ENCODE measurements at places on chromosomes 2 and 18.

- no peak for DNase-seq
Measured at GRCh38 chr2:62340994-62341484, 145.1 kb downstream of the B3GNT2 start.

DNA sequence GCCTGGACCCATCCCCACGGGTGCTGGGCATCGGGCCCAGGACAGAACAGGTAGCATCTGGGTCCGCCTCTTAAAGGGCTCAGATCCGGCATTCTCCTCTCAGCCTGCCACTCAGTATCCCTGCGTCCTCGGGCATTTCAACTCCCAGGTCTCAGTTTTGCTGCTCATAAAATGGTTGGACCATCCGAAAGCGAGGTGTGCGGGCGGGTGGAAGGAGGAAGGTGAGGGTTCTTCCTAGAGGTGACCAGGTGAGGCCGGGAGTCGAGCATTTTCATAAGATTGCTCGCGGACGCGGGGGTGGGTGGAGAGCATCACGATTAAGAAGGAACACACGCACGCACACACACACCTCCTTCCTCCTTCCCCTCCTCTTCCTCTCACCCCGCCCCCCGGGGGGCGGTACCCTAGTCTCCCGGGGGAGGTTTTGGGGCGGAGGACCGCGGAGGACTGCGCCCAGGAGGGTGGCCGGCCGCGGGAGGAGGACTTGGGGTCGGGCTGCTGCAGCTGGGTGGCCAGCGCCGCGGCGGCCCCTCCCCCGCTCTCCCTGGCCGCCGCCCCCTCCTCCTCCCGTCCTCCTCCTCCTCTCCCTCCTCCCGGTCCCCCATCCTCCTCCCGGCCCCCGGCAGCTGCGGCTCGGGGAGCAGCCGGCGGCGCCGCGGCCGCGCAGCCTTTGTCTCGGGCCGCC, 97.9 kb upstream of the GPR45 start:
- no peak for DNase-seq

GRCh38 chr2:56465491-56465890, 281.7 kb downstream of the CCDC85A start:
- DNase-seq, result no peak

DNA sequence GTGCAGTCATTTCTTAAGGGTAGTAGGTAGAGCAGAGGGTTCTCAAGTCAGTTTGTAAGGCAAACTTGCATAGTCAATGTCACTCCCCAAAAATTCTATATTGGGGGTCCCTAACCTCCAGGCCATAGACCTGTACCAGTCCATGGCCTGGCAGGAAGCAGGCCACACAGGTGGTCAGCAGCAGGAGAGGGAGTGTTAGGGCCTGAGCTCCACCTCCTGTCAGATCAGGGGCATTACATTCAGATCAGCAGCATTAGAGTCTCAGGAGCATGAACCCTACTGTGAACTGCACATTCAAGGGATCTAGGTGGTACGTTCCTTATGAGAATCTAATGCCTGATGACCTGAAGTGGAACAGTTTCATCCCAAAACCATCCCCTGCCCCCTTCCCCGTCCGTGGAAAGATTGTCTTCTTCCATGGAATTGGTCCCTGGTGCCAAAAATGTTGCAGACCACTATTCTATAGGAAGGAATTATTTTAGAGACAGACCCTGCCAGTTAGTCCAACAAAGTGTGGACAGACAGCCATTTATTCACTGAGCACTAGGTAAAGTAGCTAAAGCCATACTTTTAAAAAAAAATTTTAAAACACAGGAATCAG, 6.7 kb downstream of the COA5 start:
- no peak for DNase-seq

- no peak for DNase-seq
Measured at GRCh38 chr18:47323158-47323557, 71.7 kb upstream of the SKOR2 start.

- DNase-seq, result no peak
Measured at GRCh38 chr18:59957957-59958356, 58.2 kb downstream of the PMAIP1 start.

DNA sequence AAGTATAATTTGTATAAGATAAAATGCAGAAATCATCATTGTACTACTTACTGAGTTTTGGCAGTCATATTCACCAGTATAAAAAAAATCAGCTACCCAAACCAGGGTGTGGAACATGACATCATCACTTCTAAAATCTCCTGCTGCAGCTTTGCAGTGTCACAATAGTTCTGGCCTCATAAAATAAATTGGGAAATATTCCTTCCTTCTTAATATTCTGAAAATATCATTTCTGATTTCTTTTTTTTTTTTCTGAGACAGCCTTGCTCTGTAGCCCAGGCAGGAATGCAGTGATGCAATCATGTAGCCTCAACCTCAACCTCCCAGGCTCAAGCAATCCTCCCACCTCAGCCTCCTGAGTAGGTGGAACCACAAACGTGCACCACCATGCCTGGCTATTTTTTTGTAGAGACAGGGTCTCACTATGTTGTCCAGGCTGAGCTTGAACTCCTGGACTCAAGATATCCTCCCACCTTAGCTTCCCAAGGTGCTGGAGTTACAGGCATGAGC, 101.4 kb downstream of the TMEM18 start:
- DNase-seq, result no peak

- DNase-seq, result no peak
Measured at GRCh38 chr2:218839430-218839829, 7.8 kb upstream of the PRKAG3 start.

GRCh38 chr2:201465524-201465971, 14.0 kb downstream of the STRADB start:
- DNase-seq, result no peak

DNA sequence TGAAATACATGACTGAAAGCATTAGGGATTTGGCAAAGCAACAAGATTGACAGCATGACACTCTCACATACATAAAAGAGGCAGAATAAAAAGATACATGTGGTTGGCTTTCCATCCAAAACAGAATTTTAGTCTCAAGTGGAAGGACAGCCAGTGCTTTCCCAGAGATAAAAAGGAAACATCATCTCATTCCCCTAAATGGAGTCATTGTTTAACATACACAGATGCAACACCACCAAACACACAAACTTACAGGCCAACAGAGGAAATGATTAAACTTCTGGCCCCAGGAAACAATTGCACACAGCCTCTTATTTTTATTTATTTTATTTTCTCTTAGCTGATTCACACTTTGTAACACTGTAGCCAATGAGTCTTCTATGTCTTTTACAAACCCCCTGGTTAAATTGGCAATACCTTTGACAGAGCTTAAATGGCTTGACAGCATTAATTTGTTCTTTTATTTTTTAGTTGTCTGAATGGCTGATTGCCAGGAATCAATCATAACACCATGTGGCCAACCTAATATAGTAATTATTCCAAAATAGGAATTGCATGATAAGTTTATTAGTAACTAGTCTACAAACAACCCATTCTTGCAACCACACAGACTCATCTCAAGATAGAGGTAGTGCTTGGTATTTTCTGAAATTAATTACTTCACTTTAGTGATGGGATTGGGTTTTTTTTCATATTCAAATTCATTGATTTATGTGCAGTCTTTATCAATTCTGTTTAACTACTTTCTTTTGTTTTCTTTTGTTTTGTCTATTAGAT, 190.5 kb downstream of the RND3 start:
- DNase-seq, result no peak

GRCh38 chr2:21067859-21068537, 24.1 kb upstream of the APOB start:
- DNase-seq, result no peak

DNA sequence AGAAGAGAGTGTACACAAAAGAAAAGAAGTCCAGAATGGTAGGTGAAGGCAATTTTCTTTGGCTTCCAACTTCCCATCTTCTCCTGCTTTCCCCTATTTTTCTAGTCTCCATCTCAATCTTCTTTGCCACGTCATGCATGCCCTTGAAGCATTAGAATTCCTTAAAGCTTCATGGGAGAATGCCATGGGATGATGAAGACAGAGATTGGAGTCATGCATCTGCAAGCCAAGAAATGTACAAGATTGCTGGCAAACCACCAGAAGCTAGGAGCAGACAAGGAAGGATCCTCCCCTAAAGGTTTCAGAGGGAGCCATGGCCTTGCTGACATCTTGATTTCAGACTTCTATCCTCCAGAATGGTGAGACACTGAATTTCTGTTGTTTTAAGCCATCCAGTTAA, 305.9 kb downstream of the HRH4 start:
- DNase-seq, result no peak

DNA sequence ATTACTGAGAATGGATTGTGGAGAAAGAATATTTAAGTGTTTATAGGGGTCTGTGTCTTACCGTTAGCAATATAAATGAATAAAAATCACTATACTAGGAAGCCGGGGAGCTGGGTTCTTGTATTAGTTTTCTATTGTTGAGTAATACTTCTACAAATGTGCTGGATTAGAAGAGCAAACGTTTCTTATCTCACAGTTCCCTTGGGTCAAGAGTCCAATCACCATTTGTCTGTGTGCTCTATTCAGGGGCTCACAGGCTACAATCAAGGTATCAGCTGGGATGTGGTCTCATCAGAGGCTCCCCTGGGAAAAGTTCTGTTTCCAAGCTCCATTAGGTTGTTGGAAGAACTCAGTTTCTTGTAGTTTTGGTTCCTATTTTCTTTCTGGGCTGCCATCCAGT, 790.9 kb downstream of the CNTNAP5 start:
- no peak for DNase-seq

DNA sequence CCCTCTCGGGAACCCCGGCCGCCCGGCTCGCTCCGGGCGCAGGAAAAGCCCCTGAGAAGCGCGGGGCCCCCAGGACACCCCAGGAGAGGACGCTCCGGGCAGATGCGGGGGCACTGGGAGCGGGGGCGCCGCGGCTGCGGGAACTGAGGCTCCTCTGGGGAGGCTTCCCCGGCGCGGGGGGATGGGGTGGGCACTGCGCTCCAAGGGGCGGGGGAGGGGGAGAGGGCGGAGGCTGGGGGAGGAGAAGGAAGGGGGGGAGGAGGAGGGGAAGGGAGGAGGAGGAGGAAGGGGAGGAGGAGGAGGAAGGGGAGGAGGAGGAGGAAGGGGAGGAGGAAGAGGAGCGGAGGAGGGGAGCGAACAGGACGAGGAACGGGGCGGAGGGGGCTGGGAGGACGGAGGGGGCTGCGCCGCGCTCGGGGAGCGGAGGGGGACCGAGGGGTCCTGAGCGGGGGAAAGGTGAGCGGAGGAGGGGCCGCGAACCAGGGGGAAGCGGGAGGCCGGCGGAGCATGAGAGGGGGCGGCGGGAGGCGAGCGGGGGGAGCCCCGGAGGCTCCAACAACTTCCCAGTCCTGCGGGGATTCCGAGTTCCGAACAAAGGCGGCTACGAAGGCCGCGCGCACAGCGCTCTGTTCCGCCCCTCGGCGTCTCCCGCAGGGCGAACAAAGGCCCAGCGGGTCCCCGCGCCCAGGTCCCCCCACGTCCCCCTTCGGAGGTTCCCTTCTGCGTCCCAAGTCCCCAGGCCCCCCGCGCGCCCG, 742 bp downstream of the PXDN start:
- DNase-seq, result no peak

DNA sequence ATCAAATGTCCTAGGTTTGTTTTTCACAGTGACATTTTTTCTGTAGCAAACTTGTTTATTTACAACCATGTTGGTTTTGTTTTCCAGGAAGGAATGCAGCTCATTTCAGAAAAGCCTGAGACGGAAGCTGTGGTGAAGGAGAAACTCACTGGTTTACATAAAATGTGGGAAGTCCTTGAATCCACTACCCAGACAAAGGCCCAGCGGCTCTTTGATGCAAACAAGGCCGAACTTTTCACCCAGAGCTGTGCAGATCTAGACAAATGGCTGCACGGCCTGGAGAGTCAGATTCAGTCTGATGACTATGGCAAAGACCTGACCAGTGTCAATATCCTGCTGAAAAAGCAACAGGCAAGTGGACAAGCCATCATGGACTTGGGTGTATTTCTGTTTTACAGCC, 79.2 kb upstream of the EML6 start:
- no peak for DNase-seq

DNA sequence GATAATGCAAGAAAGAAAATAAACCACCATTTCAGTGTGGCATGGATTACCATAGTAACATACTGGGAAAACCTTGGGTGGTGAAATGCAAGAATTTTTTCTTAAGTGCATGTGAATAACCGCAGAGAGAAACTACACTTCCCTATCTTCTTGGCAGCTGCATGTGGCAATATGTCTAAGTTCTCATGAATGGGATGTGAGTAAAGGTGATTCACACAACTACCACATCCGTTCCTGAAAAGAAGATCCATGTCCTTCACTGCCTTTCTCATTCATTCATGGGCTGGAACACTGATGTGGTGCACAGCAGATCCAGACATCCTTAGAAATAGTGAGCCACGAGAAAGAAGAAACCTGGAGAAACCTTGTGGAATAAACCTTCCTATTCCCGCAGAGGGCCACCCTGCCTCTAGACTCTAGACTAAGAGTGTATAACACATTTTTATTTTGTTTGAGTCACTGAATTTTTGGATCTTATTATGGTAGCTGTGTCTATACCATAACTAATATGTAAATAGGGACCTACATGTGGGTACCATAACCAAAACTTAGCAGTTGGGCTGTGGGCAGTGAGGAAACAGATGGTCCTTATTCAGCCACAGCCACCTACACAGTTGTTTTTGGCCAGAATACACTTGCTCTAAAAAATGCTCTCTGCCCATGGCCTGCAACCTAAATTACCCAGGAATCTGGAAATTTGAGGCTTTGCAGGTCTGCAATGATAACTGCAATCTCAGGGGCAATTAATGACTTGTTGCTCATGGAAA, 573.3 kb downstream of the LRP1B start:
- DNase-seq, result no peak

DNA sequence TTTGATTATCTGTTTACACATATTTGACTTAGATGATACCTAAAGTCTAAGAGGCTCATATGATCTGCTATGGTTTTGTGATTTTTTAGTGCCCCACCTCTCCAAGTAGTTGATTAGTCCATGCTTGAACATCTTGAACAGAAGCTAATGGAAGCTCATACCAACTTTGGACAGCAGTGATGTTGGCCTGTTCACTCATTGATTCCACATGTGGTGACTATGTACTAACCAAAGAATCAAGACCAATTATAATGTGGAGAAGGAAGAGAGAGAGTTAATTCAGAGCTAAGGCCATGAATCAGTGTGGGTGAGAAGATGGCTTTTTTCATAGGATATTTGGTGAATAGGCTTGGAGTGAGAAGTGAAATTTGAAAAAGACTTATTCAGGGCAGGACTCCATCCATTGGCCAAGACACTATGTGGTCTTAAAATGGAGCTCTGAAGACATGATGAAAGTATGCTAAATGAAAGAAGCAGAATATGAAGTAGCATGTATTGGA, 178.3 kb upstream of the TWIST2 start:
- no peak for DNase-seq

DNA sequence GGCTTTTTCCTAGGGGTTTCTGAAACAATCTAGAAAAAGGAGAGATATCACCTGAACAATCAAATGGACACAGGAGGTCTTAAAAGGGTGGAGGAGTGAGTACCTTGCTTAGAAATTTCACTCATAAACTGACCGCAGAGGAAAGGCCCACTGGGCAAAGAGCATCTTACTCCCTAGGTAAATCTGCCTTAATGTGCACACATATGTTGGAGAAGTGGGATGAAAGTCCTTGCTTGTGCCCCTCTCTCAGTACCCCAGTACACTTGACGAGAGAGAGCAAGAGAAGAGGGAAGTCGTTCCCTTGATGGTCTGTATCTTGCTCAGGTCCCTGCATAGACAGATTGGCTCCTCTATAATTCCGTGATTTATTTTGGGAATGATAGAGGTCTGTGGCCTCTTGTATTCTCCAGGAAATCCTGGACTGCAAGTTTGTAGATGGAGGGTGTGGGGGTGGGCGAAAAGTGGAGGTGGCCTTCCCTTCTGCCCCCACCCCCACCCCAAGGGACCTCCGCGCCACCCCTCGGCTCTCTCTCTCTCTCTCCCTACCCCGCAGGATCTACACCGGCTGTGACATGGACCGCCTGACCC, 6.8 kb downstream of the TBR1 start:
- DNase-seq, result no peak

- DNase-seq, result no peak
Measured at GRCh38 chr2:183219888-183220287, 95.6 kb downstream of the NUP35 start.
